ENCODE measurements at places on chromosomes 1 and 21. TPM values are rescaled to one million over a fixed set of nuclear protein-coding genes. Genes with fewer than 3 reads are reported as not detected.

DNALI1 gene
- total RNA-seq = not detected

CHIA gene
- total RNA-seq = not detected

S100A7 gene
- not detected for total RNA-seq

VASH2 gene
- 3.7 TPM for total RNA-seq

S100A2 gene
- total RNA-seq = 28.6 TPM

PLPPR4 gene
- total RNA-seq = not detected

GPR161 gene
- 9.9 TPM for total RNA-seq

ZYG11B gene
- total RNA-seq = 5.1 TPM

PCSK9 gene
- 3.7 TPM for total RNA-seq

WRAP73 gene
- 14.7 TPM for total RNA-seq

HES2 gene
- 2.2 TPM for total RNA-seq

B3GALT5 gene
- 0.22 TPM for total RNA-seq

OR2L13 gene
- total RNA-seq = not detected

SPATA46 gene
- total RNA-seq = not detected

OR2T35 gene
- not detected for total RNA-seq

ARHGEF11 gene
- 15.3 TPM for total RNA-seq

UBL4B gene
- total RNA-seq = not detected

CELA3B gene
- total RNA-seq = not detected

SH2D1B gene
- 0.18 TPM for total RNA-seq

NFIA gene
- total RNA-seq = 4.8 TPM

IQGAP3 gene
- 20.8 TPM for total RNA-seq

SDC3 gene
- 14.0 TPM for total RNA-seq

TNFRSF14 gene
- 0.31 TPM for total RNA-seq

HSF2BP gene
- total RNA-seq = 1.5 TPM
